ENCODE measurements at places on chromosomes 11 and 22. TPM values are rescaled to one million over a fixed set of nuclear protein-coding genes. Genes with fewer than 3 reads are reported as not detected.

TBX10 gene
- not detected for total RNA-seq

DNA sequence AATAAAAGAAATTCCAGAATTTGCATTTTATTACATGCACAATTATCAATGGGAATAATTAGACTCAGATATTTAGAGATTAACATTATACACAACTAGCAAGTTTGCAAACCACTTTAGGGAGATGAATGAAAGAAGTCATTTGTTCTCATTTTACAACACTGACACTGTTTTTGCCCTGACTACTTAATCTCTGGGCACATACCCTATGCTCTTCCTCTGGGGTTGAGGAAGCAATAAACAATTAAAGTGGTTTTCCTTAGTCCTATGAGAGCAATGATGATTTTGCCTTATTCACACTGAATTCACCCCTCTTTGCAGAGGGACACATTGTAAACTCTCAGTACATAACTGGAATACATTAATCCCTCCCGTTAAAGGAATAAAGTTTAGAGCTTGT lies 72.7 kb downstream of the TRPC6 start:
- DNase-seq: no peak

- DNase-seq: no peak
Observed at GRCh38 chr11:78533399-78533798, 41.3 kb downstream of the NARS2 start.

DNA sequence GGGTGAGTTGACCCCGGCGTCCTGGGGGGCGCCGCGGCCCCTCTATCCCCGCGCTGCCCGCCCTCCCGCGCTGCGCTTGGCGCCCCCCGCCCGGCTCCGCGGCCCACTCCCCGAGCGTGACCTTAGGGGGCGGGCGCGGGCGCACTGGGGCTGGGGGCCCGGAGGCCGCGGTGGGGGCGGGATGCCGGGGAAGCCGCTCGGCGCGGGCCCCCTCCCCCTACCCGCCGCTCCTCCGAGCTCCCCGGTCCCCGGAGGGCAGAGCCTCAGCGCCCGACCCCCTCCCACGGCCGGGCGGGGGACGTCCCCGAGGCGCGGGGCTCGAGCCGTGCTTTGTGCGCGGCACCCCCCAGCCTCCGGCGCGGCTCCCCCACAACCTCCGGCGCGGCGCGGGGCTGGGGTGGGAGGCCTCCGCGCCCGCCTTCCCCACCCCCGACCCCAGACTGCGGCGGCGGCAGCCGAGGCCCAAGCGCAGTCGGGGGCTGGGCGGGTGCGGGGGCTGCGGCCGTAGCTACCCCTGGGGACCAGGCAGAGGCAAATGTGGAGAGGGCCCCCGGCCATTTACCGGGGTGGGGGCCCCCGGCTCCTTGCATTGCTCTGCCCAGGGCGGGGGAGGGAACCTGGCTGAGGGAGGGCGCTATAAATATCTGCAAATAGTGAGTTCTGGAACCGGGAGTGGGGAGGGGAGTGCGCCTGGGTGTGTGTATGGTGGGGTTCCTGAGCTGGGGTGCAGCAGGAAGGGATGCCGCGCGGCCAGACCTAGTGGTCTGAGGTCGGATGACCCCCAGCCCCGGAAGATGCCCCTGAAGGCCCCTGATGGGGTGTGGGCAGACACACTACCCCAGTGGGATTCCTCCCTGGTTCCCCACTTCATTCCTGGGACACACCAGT lies 988 bp downstream of the MGAT3 start:
- DNase-seq: no peak

All from bronchial epithelial cell (primary cell).